ENCODE measurements at places on chromosomes 12 and 14. TPM values are rescaled to one million over a fixed set of nuclear protein-coding genes. Genes with fewer than 3 reads are reported as not detected.

Gene INHBC
- polyA plus RNA-seq = not detected

Gene CPNE6
- not detected for polyA plus RNA-seq

- no peak for DNase-seq
- H3K4me1 ChIP-seq = no peaks in the 10 kb centered on the region
- H3K27ac ChIP-seq = no peak overlapping the region
Observed at GRCh38 chr12:132342251-132343227, 13.2 kb upstream of the GALNT9 start.

GRCh38 chr12:44816446-44817017 is 59.6 kb downstream of the NELL2 start:
- H3K27ac ChIP-seq = no peak overlapping the region
- H3K36me3 ChIP-seq = no peaks in the 10 kb centered on the region
- H3K4me3 ChIP-seq = no peak overlapping the region
- no peaks in the 10 kb centered on the region for H3K4me1 ChIP-seq
- no peaks in the 10 kb centered on the region for H3K27me3 ChIP-seq
- DNase-seq = no peak

DNA sequence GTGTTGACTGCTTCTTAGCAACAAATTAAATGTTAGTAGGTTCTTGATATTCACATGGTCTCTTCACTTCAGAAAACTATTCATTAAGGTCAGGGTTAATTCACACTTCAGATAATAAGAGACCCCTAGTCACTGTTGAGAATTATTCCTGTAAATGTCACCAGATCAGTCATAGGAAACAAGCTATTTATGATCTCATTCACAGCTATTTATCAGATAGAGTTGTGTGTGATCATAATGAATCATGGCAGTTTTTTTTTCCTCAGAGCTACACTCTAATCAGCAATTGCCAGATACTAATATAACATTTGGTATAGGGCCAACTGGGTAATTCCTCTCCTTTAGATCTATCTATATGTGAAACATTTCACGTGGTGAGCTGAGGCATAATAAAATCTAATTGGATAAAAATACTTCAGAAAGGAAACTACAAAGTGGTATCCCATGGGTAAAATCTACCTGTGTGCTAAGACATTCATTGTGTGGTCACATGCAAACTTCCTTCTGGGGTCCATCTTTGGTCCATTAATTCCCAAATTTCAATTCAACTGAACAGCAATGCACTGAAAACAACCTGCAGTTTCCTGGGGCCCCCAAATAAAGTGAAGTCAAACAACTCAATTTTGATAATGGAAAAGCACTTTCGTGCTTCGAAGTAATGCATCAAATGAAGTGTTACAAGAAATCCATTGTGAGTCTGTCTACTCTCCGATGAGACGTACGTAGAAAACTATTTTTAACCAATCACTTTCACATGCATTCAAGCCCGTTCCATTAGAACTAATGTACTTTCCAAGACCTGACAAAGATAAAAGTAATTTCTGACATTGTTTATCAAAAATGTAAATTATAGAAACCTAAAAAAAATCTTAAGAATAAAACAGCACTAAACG is 197.0 kb downstream of the ACSS3 start:
- no peak for DNase-seq
- H3K4me3 ChIP-seq = no peak overlapping the region
- H3K4me1 ChIP-seq = no peaks in the 10 kb centered on the region
- no peaks in the 10 kb centered on the region for H3K27me3 ChIP-seq

DNA sequence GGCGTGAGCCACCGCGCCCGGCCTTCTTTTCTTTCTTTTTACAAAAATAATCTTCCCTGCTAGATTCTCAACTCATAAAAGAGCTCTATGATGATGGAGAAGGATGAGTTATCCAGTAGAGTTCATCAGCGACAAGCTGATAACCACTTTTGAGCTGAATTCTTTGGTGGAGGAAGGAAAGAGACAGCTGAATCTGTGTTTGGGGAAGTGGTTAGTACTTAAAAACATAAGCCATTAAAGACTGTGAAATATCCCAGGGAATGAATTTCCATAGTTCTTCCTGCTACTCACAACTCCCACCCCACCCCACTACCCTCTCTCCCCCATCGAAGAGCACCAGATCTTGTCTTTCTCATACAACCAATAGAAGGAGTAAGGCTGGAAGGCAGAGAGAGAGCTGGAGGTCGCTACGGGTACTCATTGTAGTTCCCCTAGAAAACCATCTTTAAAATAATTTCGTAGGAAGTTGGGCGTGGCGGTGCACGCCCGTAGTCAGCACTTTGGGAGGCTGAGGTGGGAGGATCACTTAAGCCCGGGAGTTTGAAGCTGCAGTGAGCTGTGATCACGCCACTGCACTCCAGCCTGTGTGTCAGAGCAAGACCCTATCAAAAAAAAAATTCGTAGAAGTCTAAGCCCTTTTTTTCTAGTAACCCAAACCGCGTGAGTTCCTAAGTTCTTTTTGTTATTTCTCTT is 647 bp upstream of the ESPL1 start:
- peak overlapping the region; percentile 93 for H3K27ac ChIP-seq
- H3K4me1 ChIP-seq = peaks cover 25% of the 10 kb centered on the region
- DNase-seq = no peak
- no peaks in the 10 kb centered on the region for H3K27me3 ChIP-seq
- no peaks in the 10 kb centered on the region for H3K36me3 ChIP-seq

DNA sequence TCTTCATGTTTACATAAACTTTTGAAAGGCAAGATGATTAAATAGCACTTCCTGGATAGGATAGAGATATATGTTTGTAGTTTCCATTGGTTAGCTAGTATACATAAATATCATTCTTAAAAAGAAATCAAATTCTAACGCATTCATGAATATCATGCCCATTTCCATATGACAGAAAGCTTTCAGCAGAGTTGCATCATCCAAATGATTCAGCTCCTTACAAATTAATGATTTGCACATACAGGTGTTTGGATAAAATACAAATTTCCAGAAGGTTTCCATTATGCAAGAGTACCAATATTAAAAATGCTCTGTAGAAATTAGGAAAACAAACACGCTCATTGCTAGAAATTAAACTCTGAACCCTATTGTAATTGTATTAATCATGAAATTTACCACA is 264.4 kb downstream of the FOXG1 start:
- no peak for DNase-seq
- no peaks in the 10 kb centered on the region for H3K27me3 ChIP-seq
- no peak overlapping the region for H3K27ac ChIP-seq
- H3K36me3 ChIP-seq = no peaks in the 10 kb centered on the region
- no peak overlapping the region for H3K4me3 ChIP-seq

Measured in naive B cell (primary cell).